Stimulated activated CD8-positive, alpha-beta memory T cell treated with anti-CD3 and anti-CD28 coated beads, Interleukin-15, amount 100 ng/mL, for 4 hours (primary cell): ENCODE measurements at places on chromosomes 2 and 18.

- no peak for DNase-seq
Observed at GRCh38 chr18:73431620-73432019, 563.8 kb upstream of the NETO1 start.

GRCh38 chr2:38514603-38515154, 88.0 kb downstream of the HNRNPLL start:
- DNase-seq, result no peak

DNA sequence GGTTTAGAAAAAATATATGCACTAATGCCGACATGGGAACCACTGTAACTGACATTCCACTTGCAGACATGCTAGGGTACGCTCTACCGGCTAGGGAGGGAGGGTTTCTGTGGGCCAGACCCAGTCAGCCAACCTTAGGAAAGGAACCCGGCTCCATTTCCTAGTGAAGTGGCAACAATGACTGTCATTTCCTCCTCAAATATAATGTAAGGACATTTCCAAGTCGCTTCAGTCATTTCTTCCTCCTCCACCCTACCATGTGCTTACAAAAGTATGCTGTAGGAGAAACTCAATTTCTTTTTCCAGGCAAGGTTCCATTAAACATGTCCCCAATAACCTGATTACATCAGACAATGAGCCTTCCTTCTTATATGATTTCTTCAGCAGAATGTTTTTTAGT, 64.3 kb upstream of the PSMD14 start:
- no peak for DNase-seq

DNA sequence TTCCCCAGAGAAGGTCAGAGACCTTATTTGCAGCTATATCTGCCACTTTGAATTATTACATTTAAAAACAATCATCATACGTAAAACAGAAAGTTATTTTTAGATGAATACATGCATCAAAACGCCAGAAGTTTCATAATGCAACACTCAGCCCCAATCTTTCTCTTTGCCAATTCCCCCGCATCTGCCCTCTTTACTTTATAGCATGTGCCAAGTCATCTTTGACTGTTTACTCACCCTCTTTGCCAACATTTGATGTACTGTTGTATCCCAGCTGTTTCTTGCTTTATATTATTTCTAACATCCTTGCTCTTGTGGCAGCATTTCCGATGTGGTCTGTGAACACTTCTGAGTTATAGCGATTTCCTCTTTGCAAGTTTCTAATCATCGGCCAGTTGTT, 86.2 kb downstream of the CRIM1 start:
- DNase-seq, result no peak

GRCh38 chr2:79964966-79965365, 339.6 kb downstream of the LRRTM1 start:
- no peak for DNase-seq

DNA sequence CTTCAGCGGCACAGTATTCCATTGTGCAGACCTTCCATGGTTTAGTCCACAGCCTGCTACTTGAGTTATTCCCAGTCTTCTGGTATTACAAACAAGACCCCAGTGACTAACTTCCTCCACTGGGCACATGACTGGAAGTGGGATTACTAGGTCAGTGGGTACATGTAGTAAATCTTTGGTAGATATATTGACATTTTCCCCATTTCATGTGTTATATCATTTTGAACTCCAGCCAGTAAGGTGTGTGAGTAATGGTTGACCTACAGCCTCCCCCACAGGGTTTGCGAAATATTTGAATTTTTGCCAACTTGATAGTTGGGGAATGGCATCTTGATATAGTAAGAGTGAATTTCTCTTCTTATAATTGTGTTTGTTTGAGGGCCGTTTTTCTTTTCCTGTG, 58.8 kb downstream of the RNF144A start:
- no peak for DNase-seq
